ENCODE measurements at places on chromosomes 2 and 18. TPM values are rescaled to one million over a fixed set of nuclear protein-coding genes. Genes with fewer than 3 reads are reported as not detected.
A peak's percentile ranks its signal among the peaks of the same experiment; 100 is the strongest.

- peak; percentile 62 for DNase-seq
Observed at GRCh38 chr18:10035281-10035991, 121.6 kb downstream of the VAPA start.

SLC35F5 gene
- total RNA-seq = 69.7 TPM

DNA sequence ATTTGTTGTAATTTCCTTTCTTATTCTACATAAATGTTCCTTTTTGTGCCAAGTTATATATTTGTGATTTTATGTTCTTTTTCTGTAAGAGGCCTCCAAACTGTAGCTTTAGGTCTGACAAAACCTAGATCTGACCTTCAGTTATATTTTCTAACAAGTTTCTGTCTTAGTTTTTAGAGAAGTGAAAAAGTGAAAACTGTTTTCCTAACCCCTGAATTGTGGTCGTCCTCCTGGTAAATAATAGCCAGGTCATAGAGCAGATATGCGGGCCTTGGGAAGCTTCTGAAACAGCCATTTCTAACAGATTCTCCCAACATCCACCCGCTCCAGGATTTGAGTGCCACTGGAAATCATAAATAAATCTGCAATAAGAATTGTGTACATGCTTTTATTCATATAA, 398.4 kb upstream of the CWC22 start:
- DNase-seq = no peak

- DNase-seq = no peak
Observed at GRCh38 chr2:239947729-239948045, 77.5 kb downstream of the NDUFA10 start.

GRCh38 chr2:96341641-96342040, 6.1 kb downstream of the NCAPH start:
- DNase-seq = no peak

DNA sequence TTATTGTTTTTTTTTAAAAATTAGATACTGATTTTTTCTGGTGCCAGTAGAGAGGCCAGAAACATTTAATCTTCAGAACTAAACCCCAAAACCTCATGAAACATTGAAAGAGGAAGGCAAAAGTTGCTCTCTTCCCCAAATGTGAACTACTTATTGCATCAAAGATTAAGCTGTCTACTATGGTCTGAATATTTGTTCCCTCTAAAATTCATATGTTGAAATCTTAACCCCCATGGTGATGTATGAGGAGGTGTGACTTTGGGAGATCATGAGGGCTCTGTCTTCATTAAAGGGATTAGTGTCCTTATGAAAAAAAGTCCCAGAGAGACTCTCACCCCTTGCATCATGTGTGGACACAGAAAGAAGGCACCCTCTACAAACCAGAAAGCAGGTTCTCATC, 28.2 kb upstream of the SLC8A1 start:
- DNase-seq = no peak
